ENCODE measurements at places on chromosomes 7 and 10.

- no peak for DNase-seq
These were observed 24.1 kb downstream of the TAX1BP1 start for GRCh38 chr7:27763983-27764508.

GRCh38 chr10:79346388-79347225, 662 bp upstream of the PPIF start:
- DNase-seq = no peak

DNA sequence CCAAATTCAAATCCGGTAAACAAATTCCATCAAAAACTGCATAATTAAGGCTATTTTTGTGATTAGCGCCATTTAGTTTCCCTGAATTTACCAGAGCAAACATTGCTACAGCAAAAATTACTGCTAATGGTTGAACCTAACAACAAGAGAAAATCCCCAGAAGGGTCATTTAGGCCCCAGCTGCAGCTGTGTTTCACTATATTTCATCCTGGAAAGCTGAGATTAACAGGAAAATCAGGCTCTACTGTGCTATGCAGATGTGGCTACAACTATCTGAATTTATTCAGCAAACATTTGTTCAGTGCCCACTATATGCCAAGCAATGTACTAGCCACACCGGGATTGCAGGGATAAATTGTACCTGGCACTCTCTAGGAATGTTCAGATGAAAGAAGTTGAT, 104.0 kb downstream of the PON1 start:
- DNase-seq = no peak

GRCh38 chr7:121083138-121083789, 94.8 kb downstream of the CPED1 start:
- peak; percentile 77 for DNase-seq

- DNase-seq = no peak
These were observed 97.9 kb upstream of the SH2B2 start for GRCh38 chr7:102188746-102189145.

DNA sequence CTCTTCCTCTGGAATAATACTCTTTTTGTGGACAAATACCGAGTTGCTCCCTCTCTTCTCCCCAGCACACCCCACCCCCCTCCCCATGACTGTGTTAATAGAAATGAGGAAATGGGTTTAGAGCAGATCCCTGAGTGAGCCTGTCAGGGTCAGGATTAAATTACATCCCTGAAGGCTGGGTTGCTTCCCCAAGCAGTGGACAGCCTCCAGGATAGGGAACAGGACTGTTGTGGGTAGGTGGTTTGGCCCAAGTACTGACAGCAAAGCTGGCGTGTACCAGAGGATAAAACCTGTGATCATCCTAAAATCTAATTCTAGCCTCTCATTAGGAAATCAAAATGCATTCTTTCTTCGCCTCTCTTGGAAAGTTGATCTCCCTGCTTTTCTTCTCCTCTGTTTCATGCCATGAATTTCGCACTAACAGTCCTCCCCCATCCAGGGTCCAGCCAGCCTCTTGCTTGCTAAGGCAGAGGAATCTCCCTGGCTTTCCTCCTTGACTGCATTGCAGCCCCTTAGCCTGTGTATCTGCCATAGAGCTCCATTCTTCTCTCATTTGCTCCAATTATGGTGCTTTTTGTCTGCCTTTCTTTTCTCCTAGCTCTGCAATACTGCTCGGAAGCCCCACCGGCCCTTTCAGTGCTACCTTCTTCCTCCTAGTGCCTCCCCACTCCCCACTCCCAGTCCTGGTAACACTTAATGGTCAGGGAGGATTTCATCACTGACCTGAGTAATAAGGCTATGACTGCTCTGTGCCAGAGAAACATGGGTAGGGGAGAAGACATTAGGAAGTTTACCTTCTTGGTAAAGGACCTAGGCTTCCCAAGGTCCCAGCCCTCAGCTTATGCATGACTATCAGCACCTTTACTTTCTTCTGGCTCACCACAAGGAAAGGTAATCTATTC, 8.4 kb downstream of the LRRC4 start:
- DNase-seq = no peak

- DNase-seq = no peak
These were observed 11.3 kb downstream of the XRCC2 start for GRCh38 chr7:152664636-152665035.

DNA sequence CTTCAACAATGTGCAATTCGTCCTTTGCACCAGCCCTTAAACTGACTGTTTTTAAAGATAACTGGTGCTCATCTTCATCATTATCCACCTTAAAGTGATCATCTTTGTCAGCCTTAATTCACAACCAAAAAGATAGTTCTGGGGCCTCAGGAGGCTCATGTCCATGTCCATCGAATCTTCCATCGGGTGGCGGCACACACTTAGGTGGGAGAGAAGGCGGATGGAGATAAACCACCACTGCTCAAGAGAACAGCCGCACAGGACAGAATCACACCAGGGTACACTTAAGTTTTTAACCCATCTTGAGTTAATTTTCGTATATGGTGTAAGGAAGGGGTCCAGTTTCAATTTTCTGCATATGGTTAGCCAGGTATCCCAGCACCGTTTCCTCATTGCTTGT, 24.8 kb downstream of the OIT3 start:
- no peak for DNase-seq

- DNase-seq = no peak
These were observed 891.2 kb downstream of the PCDH15 start for GRCh38 chr10:53909791-53910190.

GRCh38 chr10:92590623-92591549, 2.0 kb upstream of the KIF11 start:
- DNase-seq = peak; percentile 60

GRCh38 chr7:80882213-80882801, 36.5 kb downstream of the SEMA3C start:
- DNase-seq = no peak

GRCh38 chr10:19500959-19501358, 315.3 kb upstream of the PLXDC2 start:
- DNase-seq = no peak

GRCh38 chr7:80935991-80936780, 17.3 kb upstream of the SEMA3C start:
- DNase-seq = no peak

DNA sequence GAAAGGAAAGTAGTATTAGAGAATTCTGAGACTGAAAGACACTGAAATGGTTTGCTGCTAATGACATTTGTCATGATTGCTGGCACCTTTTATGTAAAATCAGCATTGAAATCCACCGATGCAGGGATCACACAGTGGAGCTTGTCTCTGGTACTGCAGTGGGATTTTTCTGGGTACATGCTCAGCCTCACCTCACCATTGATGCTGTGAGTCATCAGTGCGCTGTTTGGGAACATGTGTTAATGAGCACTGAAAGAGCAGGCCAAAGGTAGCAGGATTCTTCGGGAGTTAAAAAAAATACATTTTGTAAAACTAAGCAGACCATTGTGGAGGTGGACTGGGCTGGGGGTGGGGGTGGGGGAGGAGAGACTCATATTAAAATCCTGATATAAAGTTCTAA, 174.9 kb downstream of the CREB5 start:
- no peak for DNase-seq

- no peak for DNase-seq
These were observed 373.9 kb upstream of the NFE2L3 start for GRCh38 chr7:25777969-25778708.

GRCh38 chr7:127908430-127909258, 122.6 kb downstream of the LRRC4 start:
- no peak for DNase-seq

GRCh38 chr10:16745061-16745460, 72.2 kb downstream of the RSU1 start:
- no peak for DNase-seq

GRCh38 chr7:113790025-113790424, 128.8 kb downstream of the PPP1R3A start:
- no peak for DNase-seq

- no peak for DNase-seq
These were observed 544.2 kb upstream of the ANKRD30A start for GRCh38 chr10:36581237-36581636.

DNA sequence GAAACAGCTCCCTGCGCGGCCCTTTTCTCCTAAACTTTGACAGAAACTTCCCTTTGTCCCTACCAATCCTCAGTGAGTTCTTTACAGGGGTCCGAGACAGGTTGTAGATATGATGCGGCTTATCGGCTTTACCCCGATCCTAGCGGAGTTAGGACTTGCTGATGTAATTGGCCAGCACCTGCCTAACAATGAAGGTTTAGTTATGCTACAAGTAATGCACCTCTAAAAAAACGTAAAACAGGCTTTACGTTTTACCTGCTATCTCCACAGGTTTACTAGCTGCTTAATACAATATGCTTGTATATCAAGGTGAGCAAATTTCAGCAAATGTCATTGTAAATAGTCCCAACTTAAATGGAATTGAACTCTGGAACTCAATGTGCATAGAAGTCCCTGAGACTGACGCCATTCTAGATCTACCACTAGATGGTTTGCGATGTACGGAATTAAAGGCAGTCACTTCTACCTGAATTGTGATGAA, 697 bp upstream of the SNX13 start:
- no peak for DNase-seq

DNA sequence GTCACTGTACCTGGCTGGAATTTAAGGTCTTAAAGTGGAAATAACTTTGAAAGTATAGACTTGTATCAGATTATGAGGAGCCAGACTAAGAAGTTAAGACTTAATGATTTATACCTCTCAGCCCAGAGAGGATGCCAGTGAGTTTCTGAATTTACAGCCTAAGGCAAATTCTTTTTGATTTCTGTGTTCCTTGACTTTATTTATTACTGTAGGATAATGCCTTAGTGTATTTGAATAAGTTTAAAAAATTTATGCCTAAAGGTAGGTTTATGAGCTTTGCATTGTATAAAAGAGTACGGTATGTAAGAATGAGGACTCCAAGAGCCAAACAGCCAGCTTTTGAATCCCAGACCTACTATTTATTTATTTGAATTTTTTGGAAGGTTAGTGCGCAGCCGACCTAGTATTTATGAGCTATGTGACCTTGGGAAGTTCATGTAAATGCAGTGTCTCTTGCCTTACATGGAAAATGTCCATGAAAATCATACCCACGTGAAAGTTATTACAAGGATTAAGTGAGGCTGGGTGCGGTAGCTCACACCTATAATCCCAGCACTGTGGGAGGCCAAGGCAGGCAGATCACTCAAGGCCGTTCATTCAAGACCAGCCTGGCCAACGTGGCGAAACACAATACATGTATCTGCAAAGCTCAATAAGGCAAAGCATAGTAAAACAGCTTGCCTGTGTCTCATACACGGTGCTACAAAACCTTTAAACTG, 174.6 kb downstream of the AUTS2 start:
- no peak for DNase-seq

DNA sequence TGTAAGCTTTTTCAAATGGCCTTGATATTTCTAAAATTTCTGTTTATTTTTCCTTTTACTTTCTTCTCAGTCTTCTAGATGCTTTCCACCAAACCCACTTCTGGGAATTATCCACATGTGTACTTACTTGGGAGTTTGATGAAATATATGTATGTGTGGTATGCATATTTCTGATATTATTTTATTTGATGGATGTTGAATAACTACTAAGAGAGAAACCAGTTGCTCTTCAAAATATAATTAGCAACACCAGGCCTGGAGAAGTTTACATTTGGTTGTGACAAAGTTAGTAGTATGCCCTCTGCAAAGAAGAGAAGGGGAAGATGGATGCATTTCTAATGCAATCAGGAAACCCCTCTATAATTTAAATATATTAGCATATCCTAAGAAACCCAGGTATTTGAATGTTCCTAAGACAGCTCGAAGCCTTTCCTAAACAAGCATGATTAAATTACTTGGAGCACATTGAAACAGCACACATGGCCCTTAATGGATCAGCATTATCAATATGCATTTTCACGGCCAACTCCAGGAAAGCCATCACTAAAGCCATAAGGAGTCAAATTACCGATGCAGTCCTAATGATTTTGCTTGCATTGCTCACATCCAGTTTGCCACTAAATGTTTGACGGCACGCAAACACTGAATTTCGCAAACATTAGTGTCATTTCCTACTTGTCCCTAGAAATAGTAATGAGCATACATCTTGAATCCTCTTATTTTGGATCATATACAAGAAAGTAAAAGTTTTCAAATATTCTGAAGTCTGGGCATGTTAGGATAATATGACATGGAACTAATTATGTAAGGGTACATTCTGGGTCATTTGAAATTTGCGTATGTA, 393.8 kb downstream of the EXOC4 start:
- no peak for DNase-seq

GRCh38 chr7:42026622-42027197, 210.3 kb downstream of the GLI3 start:
- no peak for DNase-seq

GRCh38 chr10:97259119-97259518, 33.3 kb downstream of the ARHGAP19 start:
- DNase-seq = no peak

- DNase-seq = no peak
These were observed 95.5 kb downstream of the NKX6-2 start for GRCh38 chr10:132690401-132690800.

- DNase-seq = no peak
These were observed 5.4 kb downstream of the COBL start for GRCh38 chr7:51311166-51311565.

- DNase-seq = no peak
These were observed 187.0 kb downstream of the ZNF365 start for GRCh38 chr10:62561151-62561550.

- no peak for DNase-seq
These were observed 95.1 kb downstream of the ITGA8 start for GRCh38 chr10:15624401-15625196.

DNA sequence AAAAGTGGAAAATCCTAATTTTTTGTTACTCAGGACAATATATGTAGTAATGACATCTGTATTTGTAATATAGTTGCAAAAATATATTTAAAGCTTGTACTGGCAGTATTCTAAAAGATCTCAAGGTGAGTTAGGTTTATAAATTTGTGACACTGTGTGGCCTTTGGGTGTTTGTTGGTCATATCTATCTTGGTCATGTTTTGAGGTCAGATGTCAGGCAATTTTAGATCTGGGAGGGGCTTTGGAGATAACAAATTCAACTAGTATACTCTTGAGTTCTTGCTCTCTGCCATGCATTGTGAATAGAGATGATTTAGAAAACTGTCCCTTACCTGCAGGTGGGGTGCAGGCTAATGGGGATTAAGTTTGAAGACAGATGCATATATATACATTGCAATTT, 3.1 kb downstream of the TBC1D12 start:
- DNase-seq = no peak

- peak; percentile 31 for DNase-seq
These were observed 2.4 kb downstream of the UBE2H start for GRCh38 chr7:129950191-129950932.

GRCh38 chr7:11970132-11970531, 138.1 kb upstream of the THSD7A start:
- no peak for DNase-seq
